ENCODE measurements at places on chromosomes 5 and 9.

GRCh38 chr5:91357806-91358205, 25.3 kb downstream of the ARRDC3 start:
- DNase-seq: no peak

- peak; percentile 48 for DNase-seq
These were observed 650 bp downstream of the MYORG start for GRCh38 chr9:34375901-34376595.

GRCh38 chr9:8648271-8648845, 848.8 kb upstream of the DMAC1 start:
- DNase-seq: no peak

DNA sequence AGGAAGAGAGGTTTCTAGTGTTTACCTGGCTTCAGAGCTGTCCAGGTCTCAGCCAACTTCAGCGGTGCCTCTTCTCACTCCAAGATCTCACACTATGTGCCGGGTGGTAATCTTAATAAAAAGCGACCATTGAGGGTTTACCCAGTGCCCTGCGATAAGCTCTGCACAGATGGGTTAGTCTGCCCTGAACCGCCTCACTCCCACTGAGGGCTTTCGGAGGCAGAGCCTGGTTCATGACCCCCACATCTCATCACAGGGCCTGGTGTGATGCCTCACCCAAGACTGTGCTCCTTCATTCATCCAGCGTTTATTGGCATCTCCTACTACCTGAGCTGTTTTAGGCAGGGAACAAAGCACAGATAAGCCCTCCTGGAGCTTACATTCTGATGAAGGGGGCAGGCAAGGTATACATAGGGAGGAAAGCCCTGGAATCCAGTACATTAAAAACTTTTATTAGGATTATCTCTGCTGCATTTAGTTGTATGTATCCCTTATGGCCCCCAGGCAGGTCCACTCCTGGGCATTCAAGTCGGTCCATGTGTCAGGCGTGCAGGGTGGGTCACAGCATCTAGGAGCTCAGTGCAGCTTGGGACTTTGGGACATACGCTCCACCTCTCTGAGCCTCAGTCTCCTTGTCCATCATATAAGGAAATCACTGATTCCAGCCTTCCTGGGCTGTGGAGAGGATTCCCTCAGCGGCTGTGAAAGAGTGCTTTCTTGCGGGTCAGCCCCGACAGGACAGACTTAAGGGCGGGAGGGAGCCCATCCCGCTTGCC, 613 bp upstream of the COL15A1 start:
- DNase-seq: no peak

DNA sequence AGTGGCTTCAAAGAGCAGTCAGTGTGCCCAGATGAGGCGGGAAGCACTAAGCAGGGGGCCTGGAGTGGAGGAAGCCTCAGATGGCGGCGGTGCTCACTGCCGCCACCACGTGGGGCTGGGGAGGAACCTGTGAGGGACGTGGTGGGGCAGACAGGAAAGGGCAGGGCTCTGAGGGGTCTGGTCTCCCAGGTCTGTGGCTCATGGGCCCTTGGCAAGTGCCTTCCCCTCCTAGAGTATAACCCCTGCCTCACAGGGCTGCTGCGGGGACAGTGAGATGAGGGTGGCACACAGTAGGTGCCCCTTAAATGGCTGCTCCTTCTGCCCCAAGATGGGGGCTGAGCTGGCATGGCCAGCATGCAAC, 26.6 kb downstream of the NR5A1 start:
- DNase-seq: no peak

GRCh38 chr9:107566611-107567061, 77.1 kb upstream of the KLF4 start:
- DNase-seq: no peak

DNA sequence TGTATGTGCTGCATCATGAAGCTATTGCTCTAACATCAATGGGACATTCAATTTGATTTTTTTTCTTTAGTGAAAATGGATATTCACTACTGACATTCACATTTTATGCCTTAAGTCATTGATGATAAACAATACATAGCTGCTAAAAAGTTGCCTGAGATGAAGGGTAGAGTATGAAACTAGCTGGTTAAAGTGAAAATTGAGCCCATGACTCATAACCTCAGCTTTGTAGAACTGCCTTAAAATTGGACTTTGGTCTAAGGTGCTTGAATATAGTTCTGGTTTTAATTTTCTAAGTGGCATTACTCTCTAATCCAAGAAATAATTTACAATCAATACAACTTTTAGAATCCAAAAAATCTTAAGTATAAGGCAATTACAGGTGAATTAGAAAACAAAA, 740.4 kb upstream of the RIOK2 start:
- no peak for DNase-seq

DNA sequence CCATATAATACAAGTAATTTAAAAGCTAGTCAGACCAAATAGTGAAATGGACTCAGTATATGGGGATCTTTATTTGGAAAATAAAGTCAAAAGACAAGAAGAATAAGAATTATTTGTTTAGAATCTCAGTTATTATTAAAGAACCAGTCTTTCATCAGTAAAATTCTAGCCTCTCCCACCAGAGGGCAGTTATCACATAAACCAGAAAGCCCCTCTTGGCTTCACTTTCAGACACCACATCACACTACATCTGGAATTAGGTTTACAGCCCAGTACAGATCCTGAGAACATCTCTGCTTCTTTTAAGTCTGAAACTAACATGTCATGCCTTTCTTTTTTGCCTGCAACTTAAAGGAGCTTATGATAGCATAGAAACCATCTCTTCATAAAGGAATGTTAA, 12.2 kb upstream of the HSPB3 start:
- DNase-seq: no peak

DNA sequence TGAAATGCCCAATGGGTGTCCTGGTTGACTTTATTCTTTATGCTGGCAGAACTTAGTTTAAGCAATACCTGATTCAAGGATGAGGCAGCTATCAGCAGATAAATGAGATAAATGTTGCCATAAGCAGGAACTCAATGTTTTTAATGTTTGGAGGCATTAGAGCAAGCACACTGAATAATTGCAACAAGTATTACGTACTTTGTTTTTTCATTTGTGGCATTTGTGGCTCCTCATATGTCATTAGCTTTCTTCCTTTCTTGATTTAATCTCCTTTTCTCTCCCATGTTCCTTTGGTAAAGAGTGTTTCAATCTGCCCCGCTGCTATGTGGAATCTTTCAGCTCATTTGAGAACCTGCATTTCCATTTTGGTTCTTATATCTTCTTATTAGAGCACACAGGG, 6.4 kb upstream of the NR3C1 start:
- no peak for DNase-seq

DNA sequence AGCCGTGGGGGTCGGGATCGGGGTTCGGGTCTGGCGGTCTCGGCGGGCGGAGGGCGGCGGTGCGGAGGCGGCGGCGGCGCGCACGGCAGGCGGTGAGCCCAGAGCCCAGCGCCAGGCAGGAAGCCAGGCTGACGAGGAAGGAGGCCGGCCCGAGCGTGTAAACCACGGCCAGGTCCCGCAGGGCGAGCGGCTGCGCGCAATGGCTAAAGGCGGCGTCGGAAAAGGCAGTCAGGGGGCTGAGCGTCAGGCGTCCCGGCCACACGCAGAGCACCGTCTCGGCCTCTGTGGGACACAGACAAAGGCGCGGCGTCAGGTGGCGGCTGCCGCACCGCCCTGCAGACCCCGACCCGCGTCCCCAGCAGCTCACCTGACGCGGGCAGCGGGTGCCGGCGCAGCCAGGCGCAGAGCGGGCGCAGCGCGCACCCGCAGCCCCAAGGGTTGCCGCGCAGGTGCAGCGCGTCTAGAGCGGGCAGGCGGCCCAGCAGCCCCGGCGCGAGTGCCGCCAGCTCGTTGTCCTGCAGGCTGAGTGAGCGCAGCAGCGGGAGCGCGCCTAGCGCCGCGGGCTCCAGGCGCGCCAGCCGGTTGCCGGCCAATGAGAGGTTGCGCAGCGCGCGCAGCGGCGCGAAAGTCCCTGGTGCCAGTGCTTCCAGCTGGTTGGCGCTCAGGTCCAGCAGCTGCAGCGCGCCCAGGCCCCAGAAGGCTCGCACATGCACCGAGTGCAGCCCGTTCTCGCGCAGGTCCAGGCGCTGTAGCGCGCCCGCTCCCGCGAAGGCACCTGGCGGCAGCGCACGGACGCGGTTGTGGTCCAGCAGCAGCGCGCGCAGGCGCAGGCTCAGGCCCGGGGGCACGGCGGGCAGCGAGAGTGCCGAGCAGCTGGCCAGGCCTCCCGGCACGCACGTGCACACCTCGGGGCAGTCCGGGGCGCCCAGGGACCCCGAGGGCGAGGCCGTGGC, 671 bp downstream of the LRRC26 start:
- DNase-seq: no peak

- DNase-seq: no peak
These were observed 54.3 kb upstream of the ZSWIM6 start for GRCh38 chr5:61277781-61278180.

DNA sequence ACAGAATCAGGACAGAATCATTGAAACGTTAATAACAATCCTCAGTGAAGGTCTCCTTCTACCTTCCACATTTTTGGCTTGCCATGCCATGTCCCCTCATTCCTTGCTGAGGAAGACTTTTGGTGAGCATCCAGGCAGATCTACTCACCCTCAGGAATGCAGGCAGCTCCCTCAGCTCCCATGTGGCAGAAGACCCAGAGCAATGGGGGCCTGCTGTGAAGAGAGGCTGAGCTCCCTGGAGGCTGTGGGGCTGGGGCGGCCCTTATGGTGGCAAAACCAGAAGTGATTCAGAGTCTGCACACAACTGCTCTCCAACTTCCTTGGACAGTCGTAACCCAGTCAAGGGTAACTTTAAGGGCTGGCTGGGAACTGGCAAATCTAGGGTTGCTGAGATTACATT, 247.2 kb upstream of the EFNA5 start:
- no peak for DNase-seq

DNA sequence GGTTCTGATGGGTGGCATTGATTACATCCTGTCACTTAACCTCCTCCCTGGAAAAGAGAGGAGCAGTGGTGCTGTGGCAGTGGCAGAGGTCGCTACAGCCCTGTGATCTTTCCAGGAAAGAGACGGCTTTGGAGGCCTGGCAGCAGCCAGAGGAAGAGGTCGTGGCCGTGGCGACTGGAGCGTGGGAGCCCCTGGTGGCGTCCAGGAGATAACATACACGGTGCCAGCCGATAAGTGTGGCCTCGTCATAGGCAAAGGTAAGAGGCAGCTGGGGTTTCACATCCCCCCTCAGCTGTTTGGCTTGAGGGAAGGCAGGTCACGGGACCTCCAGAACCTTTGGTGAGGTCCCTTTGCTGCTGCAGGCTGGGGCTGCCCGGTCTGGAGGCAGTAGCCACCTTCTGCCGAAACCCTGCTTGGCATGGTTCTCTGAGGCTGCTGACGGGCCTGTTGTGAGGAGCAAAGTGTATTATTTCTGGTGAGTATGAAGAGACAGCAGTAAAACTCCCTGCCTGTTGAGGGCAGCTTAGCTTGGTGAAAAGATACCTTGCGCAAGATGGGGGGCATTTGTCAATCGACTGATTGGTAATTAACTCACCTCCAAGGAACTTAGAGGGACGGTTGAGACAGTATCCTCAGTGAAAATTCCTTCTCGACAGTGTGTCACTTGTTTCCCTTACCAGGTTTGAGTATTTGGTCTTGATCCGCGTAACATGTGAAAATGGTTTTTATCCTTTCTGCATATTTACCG, 38.0 kb upstream of the PRDM12 start:
- no peak for DNase-seq

- peak; percentile 2 for DNase-seq
These were observed 90.8 kb downstream of the HACD4 start for GRCh38 chr9:20940447-20941173.

Measured in CD8-positive, alpha-beta memory T cell (primary cell).